ENCODE measurements at places on chromosomes 1 and 21.

GRCh38 chr1:32073299-32074229 is 825 bp downstream of the TMEM39B start:
- DNase-seq = no peak

GRCh38 chr1:118321840-118322239 is 136.8 kb upstream of the SPAG17 start:
- no peak for DNase-seq

- DNase-seq = no peak
Measured at GRCh38 chr1:109654519-109654918, 1.4 kb upstream of the GSTM4 start.

GRCh38 chr1:177385760-177386698 is 215.3 kb downstream of the BRINP2 start:
- no peak for DNase-seq

GRCh38 chr21:17613242-17613676 is 558 bp upstream of the BTG3 start:
- no peak for DNase-seq

- no peak for DNase-seq
Measured at GRCh38 chr1:224763126-224763775, 147.1 kb downstream of the CNIH3 start.

DNA sequence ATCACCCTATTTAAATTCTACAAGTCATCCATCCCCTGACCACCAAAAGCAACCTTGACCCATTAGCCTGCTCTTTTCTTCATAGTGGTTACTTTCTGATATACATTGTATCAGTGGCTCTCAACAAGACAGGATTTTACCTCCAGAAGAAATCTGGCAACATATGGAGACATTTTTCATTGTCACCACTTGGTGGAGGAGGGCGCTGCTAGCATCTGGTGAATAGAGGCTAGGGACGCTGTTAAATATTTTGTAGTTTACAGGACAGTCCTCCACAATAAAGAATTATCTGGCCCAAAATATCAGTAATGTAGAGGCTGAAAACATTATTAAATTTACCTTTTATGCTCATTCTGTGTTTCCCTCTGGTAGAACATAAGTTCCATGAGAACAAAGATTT is 6.1 kb downstream of the HSPA13 start:
- no peak for DNase-seq

DNA sequence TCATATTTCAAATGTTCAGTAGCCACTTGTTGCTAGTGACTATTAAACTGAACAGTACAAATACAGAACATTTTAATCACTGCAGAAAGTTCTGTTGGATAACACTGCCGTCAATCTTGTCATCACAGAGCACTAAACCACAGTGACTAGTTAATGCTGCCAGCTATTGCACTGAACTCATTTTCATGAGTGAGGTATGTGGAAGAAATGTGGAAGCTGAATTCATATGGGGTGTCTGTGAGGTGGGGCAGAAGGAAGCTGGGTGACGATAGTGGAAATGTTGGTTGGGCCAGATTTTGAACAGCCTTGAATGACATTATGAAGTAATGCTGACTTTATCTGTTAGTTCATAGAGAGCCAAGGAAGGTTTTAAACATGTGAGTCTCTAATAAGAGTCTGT is 49.6 kb downstream of the OSBPL9 start:
- no peak for DNase-seq

GRCh38 chr1:160925652-160926244 is 28.9 kb downstream of the ITLN2 start:
- no peak for DNase-seq

DNA sequence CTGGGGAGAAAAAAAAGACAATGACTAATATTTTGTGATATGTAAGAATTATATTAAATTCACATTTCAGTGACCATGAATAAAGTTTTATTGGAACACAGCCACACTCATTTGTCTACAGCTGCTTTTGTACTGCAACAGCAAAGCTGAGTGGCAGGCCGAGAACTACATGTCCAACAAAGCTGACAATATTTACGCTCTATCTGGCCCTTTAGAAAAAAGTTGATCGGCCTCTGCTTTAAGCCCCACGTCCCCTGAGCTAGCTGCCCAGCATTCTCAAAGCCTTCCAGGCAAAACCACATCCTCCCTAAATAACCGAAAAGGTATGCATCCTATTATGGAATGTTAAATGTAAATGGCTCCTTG is 8.6 kb downstream of the SLC2A1 start:
- no peak for DNase-seq

- no peak for DNase-seq
Measured at GRCh38 chr1:31570228-31570627, 6.1 kb upstream of the TINAGL1 start.

DNA sequence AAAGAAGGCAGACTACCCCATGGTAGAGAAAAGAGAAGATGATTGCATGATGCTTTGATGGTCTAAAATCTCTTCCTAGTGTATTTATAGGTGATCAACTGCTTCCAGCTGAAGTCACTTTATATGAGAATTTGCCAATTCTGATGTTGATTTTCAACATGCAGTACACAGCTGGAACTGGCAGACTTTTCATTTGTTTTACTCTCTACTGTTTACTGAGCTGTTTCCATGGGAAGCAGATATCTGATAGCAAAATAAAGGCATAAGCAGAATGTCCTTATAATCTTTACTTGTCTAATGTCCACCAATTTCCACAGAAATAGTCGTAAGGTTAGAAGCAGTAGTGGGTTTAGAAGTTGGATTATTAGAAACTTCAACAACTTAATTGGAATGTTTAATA is 74.9 kb downstream of the SYDE2 start:
- no peak for DNase-seq

GRCh38 chr1:212737559-212737958 is 37.9 kb upstream of the BATF3 start:
- DNase-seq = no peak

GRCh38 chr21:25838809-25839208 is 104.0 kb downstream of the GABPA start:
- no peak for DNase-seq

GRCh38 chr1:186681121-186681520 is 898 bp upstream of the PTGS2 start:
- no peak for DNase-seq

DNA sequence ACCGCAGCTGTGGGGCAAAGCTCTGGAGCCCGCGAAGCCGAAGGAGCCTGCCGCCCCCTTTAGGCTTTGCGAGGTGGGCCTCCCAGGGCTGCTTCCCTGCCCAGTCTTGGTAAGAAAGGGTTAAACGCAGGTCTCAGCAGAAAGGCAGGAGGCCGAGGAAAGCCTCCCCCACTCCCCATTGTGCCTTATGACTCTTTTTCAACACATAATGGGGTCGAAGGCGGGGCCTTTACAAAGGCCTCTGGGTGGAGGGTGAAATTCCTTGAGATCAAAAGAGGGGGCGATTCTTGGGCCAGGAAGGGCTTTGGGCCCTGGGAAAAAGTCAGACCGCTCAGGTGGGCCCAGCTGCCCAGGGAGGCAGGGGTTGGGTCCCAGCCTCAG is 880 bp downstream of the ALPL start:
- no peak for DNase-seq

GRCh38 chr21:27033471-27033870 is 66.6 kb upstream of the ADAMTS5 start:
- DNase-seq = no peak

GRCh38 chr1:217552339-217552951 is 78.4 kb downstream of the GPATCH2 start:
- DNase-seq = no peak

DNA sequence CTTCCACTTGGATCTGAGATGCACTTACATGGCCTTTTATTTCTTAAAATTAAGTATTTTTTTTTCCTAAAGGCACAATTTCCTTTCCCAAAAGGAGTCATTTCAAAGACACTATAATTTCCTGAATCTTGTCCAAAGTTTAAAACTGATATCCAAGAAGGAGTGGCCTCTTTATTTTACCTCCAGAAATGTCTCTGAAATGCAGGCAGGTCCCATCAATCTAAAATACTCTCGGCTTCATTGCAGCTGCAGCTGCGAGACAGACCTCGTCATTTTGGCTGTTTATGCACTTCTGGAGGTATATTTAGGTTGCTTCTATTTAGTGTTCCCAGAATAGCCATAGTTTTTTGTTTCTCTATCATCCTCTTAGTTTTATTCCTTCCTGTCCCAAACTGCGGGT is 172.7 kb upstream of the COA6 start:
- DNase-seq = no peak

- no peak for DNase-seq
Measured at GRCh38 chr1:174954671-174955669, 44.8 kb upstream of the CACYBP start.
